Stimulated activated CD4-positive, alpha-beta T cell treated with anti-CD3 and anti-CD28 coated beads, Interleukin-15, amount 100 ng/mL, for 24 hours (primary cell): ENCODE measurements at places on chromosomes 7 and 10.

DNA sequence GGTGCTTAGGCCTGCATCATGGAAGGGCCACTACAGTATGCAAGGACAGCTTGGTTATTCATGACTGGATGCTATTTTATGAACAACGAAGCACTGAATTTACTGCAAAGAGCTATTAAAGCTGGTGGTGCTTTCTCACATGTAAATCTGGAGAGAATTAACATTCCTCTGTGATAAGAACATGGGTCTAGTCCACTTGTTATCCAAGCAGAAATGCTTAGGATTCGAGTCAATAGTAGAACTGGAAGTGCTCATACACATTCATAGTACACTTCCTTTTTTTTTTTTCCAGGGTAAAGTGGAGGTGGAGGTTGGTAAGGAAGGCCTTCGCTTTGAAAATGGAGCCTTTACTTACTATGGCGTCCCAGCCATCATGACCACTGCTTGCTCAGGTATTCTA, 35.0 kb downstream of the CNNM1 start:
- DNase-seq = no peak

DNA sequence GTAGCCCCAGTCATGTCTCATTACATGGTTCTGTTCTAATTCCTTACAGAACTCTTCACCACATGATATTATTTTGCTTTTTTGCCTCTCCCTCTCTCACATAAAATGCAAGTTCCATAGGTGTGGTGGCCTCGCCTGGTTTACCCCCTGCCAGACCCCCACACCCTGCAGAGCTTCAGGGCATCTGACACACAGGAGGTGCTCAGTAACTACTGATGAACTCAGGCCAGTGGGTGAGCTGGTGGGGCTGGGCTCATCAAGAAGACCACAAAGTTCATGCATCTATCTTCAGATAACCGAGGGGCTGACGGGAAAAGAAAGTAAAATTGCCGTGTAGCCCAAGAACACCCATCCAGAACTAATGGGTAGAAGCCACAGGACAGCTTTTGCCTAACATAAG, 253.1 kb downstream of the GRID1 start:
- DNase-seq = no peak

DNA sequence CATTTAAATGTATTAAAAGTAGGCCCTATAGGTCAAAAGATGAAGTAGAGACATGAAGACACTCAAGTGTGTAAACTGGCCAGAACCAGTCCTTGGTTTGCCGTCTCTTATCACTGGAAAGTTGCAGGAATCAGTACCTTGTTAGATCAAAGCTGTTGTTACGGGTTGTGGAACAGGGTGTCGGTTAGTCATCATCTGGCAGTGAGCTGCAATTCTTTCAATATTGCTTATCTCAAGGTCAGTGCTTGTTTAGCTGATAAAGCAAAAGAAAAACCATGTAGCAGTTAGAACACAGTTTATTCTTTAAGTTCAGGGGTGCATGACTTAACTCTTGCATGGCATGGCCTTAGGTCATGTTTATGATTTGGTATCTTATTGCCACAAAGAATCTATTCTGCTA, 10.0 kb upstream of the SLC13A1 start:
- no peak for DNase-seq

- DNase-seq = peak; percentile 8
Measured at GRCh38 chr10:112565434-112566053, 118.5 kb downstream of the VTI1A start.

DNA sequence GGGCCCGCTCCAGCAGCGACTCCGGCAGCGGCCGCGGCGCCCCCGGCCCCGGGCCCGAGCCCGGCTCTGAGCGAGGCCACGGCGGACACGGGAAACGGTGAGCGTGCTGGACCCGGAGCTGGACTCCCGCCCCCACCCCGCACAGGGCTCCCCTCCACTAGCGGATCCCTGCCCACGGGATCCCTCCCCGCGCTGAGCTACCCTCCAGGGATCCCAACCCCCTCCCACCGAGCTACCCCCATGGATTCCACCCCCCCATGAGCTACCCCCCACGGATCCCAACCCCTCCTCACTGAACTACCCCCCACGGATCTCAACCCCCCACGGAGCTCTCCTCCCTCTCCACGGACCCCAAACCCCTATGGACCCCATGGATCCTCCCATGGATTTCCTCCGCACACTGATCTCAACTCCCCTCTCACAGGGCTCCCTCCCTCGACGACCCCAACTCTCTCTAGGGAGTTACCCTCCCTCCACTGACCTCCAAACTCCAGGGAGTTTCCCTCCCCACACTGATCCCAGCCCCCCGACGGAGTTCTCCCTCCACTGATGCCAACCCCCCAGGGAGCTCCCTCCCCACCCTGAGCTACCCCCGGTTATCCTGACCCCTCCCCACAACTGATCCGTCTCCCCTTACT, 20.6 kb upstream of the HSPB1 start:
- DNase-seq = no peak

- DNase-seq = no peak
Measured at GRCh38 chr7:23076772-23077171, 28.8 kb upstream of the KLHL7 start.

DNA sequence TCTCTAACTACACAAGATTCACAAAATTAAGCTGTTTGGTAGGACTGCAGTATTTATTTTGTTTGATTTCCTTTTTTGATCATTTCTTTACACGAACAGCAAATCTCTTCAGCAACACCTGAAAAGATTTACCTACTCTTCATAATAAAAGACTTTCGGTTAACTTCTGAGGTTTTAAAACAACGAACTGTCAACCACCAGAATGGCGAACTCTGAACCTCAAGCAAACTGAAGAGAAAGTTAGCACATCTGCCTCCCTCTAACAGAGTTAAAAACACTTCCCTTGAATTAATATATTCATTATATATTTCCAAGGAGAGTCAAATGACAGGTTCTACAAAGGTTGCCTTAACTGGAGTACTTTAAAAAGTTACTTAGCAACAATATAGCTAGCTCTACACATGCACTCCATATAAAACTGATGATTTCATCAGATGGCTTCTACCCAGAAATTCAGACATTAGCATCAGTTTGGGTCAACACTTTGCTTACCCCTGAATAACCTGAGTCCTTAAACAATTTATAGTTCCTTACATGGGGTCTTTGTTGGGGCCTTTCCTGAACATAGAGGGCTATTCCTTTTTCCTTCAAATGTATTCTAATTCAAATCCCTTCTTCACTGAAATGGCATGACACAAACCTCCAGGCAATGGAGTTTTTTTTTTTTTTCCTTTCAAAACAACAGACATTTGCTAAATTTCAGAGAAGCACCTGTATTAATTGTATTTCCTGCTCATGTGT, 118.3 kb downstream of the SEM1 start:
- DNase-seq = no peak

DNA sequence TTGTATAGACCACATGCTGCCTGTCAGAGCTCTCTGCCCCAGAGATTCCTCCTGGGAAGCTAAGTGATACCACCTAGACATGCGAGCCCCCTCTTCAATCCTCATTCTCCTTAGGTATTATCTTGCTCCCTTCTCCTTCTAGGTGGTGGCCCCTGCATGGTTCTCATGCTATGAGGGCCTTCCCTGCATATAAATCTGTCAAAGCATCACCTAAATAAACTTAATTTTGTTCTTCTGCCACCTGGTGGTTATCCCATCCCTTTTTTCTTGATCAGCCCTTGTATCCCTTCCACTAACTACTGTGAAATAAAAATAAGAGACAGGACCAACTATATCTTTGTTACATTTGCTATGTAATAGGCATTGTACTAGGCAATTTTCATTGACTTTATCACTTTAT, 242.1 kb downstream of the CDC14C start:
- DNase-seq = no peak

GRCh38 chr7:92720604-92721350, 115.6 kb downstream of the CDK6 start:
- DNase-seq = no peak

DNA sequence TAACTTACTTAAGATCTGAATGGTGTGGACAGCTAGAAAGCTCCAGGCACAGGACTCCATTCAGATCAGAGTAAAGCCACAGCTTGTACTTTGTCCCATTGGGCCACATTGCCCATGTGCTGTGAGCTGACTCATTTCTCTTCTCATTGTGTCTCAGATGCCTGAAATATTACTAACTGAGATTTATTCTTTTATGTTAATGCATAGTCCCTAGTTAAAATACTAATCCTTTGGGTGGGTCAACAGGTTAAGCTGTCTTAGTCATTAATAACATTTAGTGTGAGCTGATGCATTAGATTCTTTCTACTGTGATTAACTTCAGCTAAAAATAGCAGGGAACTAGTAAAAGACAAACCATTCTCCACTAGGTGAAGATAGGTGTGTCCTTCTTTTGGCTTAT, 104.7 kb upstream of the ARMC3 start:
- no peak for DNase-seq

DNA sequence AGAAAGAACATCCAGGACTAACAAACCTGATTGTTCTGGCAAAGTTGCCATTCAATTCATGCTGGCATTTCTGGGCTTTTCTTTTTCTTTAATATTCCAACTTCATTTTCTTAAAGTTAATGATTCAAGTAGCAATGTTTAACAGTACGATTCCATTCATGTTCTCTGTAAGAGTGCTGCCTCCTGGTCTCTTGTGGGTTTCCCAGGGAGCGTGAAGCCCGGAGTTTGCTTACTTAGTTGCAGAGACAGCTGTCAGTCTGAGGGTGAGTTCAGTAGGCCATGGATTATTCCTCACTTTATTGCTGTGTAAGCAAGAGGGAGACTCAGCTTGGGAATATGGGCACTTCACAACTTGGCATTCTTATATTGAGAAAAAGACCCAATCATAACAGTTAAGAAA, 142.2 kb downstream of the TWIST1 start:
- no peak for DNase-seq
